ENCODE measurements at places on chromosomes 2 and 18.
A peak's percentile ranks its signal among the peaks of the same experiment; 100 is the strongest.

GRCh38 chr2:15311201-15311907 lies 249.8 kb downstream of the NBAS start:
- DNase-seq = no peak

- DNase-seq = no peak
Observed at GRCh38 chr18:10060469-10060782, 146.6 kb downstream of the VAPA start.

GRCh38 chr2:134290358-134290757 lies 36.5 kb downstream of the MGAT5 start:
- DNase-seq = no peak

DNA sequence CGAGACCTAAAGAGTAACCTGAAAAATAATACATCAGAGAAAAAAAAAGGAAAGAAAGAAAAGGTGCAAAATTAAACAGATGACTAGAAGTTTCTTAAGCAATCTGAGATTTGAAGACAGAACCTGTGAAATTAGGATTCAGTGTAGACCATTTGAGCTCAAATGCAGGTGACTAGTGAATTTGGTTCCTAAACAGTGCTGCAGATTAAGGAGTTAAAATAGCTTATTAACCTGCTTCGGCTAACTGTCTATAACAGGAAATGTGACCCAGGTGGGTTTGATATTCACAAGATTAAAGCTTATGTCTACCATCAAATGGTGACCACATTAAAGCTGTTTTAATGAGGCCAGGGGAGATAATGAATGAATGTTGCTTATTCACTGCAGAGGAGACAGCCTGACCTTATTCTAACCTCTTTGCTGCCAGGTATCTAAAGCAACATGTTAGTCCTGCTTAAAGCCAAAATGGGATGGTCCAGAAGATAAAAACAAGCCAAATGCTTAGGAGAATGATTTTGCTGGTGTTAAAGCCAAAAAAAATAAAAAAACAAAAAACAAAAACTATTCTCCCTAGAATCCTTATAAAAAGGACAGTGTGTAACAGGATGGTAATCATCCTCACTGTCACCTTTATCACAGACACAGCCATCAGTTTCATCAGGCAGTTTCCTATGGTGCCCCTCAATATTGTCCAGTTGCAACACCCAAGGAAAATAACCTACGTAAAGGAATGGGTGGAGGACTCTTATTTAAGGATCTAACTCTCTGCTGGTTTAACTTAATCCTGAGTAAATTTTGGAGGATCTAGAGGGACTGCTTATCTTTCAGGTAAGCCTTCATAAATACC lies 769.0 kb upstream of the ZEB2 start:
- DNase-seq = no peak

GRCh38 chr2:11580697-11581096 lies 46.9 kb downstream of the GREB1 start:
- no peak for DNase-seq

- DNase-seq = no peak
Observed at GRCh38 chr2:46390036-46390435, 89.3 kb upstream of the TMEM247 start.

DNA sequence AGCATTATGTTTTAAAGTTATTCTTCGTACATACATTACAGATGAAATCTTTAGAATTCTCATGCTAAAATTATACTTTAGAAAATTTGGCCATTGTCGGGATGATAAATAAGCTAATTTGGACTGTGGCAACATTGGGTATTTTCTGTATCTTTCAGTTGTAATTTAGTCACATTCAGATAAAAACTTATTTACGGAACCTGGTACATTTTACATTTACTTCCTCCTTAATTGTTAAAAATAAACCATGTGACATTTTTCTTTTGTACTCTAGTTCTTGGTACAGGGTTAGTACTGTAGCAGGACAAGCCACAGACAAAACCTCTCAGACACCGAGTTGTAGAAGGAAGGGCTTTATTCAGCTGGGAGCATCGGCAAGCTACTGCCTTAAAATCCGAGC lies 4.2 kb downstream of the CNDP2 start:
- no peak for DNase-seq

- no peak for DNase-seq
Observed at GRCh38 chr2:239272626-239273025, 128.2 kb downstream of the HDAC4 start.

GRCh38 chr2:148643998-148644882 lies at the start of gene EPC2:
Gene EPC2, plus strand, starts transcription at chr2:148644751. Its CDS starts 267 bp downstream, at chr2:148645018.
- peak; percentile 82 for DNase-seq

DNA sequence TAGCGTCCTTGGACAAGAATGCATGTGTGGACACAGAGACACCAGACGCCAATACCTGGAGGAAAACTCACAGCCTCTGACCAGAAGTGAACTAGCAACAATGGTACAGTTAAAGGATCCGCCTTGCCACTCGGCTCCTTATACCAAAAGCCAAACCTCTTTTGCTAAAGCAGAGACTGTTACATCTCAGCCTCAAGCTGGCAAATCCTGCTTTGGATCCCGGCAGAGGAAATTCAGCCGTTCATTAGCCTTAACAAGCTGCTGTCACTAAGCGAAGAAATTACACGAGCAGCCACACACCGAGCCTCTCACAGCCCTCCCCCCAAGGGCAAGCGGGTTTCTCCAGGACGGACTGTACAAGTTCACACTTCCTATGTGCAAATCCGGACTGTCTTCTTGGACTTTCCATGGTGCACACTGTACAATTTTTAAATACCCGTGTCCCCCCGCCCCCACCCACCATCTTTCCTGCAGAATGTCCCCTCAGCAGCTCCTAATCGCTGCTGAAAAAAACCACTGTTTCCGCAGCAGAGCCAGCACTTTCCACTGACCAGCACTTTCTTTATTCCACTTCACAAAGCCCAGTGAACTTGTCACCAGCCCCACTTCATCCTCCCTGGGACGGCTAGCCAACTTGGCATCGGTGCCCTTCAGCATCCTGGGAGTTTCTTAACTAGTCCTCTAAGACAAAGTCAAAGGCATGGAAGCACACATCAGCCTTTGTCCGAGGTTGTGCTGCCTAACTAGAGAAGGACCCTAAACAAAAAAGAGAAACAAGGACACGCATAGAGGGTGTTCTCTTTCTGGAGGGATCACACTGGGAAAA lies 1.5 kb downstream of the KLF7 start:
- DNase-seq = peak; percentile 50
